ENCODE measurements at places on chromosomes 13 and 19.

GRCh38 chr19:13165162-13165997 is 15.2 kb downstream of the IER2 start:
- DNase-seq, result no peak

- DNase-seq, result no peak
These were observed 56.0 kb upstream of the DOCK9 start for GRCh38 chr13:99033814-99034213.

DNA sequence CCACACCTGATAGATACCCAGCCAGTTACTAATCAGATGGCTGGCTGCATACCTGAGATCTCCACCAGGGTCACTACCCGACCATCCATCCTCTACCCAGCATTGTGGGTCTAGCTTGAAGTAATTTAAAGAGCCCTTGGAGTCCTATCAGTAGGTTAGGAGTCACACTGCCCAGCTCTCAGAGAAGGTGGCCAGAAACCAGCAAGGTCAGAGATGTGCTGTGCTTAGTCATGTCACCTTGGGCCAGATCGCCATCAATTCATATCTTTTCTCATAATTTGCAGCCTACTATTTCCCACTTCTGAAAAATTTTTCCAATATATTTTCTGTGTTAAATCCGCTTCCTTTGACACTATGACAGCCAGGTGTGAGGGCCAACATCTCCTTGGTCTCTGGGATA is 13.9 kb downstream of the SAMD4B start:
- no peak for DNase-seq

GRCh38 chr19:34173193-34173956 is 1.1 kb downstream of the LSM14A start:
- DNase-seq, result no peak

- DNase-seq, result no peak
These were observed 8.8 kb downstream of the S1PR2 start for GRCh38 chr19:10222201-10222890.

- DNase-seq, result no peak
These were observed 235.4 kb upstream of the MAB21L1 start for GRCh38 chr13:35711909-35712308.

GRCh38 chr19:30090476-30090875 is 148.4 kb downstream of the URI1 start:
- DNase-seq, result no peak

- no peak for DNase-seq
These were observed 888.8 kb downstream of the SLITRK6 start for GRCh38 chr13:84910423-84910822.

GRCh38 chr19:45414468-45414867 is 8.0 kb downstream of the POLR1G start:
- DNase-seq, result no peak

- no peak for DNase-seq
These were observed 63.7 kb downstream of the SIPA1L3 start for GRCh38 chr19:37970699-37971098.

DNA sequence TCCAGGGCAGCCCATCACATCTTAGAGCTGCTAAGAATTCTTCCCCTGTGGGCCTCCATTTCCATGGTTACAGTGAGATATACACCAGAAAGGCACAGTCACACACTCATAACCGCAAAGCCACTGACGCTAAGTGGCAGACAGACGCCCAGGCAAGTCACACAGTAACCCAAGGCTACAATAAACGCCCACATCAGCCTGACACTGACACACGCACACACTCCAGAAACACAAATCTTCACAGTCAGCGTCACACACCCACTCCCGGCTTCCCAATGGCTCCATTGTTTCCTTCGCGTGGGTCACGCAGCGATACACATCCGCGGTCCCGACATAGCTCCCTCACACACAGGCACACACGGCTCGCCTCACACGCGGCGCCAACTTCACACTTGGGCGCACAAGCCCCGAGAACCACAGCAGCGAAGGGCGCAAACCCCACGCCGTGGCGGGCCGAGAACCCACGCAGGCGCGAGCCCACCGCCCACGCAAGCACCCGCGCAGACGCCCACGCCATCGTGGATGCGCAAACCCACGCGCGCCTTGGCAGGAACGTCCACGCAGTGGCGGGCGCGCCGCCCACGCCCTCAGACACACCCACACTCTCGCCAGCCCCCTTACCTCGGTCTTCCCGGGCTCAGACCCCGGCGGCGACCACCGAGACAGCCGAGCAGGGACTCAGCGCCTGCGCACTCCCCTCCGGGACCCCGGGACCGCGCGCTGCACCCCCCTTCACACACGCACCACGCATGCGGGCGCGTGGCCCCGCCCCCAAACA is at the start of gene ZNF667:
Gene ZNF667 (minus strand): TSS at position 695 of the 778 bp plus-strand sequence. CDS start 14,975 bp downstream, outside the sequence.
- DNase-seq, result peak; percentile 30

DNA sequence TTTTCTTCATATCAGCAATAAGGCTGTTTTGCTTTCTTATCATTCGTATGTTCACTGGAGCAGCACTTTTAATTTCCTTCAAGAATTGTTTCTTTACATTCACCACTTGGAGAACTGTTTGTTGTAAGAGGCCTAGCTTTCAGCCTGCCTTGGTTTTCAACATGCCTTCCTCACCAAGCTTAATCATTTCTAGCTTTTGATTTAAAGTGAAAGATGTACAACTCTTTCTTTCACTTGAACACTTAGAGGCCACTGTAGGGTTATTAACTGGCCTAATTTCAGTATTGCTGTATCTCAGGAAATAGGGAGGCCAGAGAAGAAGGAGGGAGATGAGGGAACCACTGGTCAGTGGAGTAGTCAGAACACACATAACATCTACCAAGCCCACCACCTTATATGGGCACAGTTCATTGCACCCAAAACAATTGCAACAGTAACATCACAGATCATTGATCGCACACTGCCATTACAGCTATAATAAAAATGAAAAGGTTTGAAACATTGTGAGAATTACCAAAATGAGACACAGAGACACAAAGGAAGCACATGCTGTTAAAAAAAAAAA is 181.4 kb upstream of the TUBA3C start:
- DNase-seq, result no peak

- DNase-seq, result no peak
These were observed 7.5 kb downstream of the IGLON5 start for GRCh38 chr19:51318687-51319648.

GRCh38 chr13:98506728-98507230 is 70.1 kb downstream of the STK24 start:
- no peak for DNase-seq

GRCh38 chr13:99339736-99340397 is 32.7 kb upstream of the GPR183 start:
- no peak for DNase-seq

DNA sequence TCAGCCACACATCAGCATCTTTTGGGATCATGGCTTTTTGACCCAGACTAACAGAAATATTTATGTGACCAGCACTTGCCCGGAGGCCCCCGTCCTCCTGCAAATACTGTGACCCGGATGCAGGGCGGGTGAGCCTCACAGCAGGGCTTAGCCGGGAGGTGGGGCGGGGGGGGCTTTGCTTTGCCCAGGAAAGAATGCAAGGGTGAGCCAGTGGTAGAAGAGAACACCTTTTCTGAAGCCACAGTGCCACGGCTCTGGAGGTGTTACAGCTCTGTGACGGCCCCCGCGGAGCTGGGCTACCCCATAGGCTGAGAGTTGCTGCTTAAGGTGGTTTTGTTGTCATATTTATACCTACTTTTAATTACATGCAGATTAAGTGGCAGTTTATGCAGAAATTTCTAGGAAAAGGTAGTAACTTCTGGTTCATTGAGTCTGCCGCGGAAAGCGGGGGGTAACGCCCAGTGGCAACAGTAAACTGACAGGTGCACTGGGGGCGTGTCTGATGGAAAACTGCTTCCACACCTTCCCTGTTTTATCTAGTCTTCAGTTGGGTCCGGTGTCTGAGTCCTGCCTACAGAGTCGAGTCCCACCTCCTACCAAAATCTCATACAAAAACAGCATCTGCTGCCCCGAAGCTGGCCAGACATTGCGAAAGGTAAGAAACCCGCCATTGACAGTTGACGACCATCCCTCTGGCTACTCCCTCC is 187.9 kb downstream of the TEX29 start:
- no peak for DNase-seq

- DNase-seq, result no peak
These were observed 656.9 kb upstream of the MIR17HG start for GRCh38 chr13:90690458-90691080.

- no peak for DNase-seq
These were observed at the start of gene HS6ST3 for GRCh38 chr13:96089749-96090239. TSS of gene HS6ST3 (plus strand) at chr13:96090107.

DNA sequence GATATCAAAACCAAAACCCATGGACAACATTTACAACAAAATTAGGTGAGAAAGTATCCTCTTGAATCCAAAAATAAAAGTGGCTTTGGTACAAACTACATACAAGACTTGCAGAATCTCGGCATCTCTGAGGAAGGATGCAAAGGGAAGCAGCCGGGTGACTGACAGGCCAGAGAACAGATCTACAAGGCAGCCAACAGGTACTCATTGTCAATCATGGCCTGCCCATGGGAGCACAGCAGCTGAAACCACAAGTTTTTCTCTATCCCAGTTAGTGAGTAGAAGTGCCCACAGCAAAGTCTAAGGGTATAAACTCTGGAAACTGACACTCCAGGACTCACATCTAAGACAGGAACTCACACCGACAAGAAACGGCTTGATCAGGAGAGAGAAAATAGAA is 74.5 kb downstream of the TBC1D4 start:
- no peak for DNase-seq

- no peak for DNase-seq
These were observed 17.2 kb downstream of the SMIM24 start for GRCh38 chr19:3462991-3463713.

GRCh38 chr19:4403005-4403761 is 743 bp downstream of the CHAF1A start:
- no peak for DNase-seq

DNA sequence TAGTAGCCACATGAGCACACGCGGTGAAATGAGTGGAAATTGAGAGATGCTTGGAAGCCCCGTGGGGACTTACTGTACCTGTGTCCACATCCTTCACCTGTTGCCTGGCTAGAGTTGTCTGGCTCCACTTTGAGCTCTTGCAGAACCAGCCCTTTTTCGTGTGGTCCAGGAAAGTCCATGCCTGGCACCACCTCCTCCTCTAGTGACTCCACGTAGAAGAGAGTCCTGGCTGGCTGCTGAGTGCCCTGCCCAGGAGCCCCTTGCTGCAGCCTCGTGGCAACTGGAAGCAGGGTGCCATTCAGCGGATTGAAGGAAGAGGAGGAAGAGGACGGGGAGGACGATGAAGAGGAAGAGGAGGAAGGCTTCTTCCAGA is 515 bp upstream of the ATXN8OS start:
- no peak for DNase-seq

DNA sequence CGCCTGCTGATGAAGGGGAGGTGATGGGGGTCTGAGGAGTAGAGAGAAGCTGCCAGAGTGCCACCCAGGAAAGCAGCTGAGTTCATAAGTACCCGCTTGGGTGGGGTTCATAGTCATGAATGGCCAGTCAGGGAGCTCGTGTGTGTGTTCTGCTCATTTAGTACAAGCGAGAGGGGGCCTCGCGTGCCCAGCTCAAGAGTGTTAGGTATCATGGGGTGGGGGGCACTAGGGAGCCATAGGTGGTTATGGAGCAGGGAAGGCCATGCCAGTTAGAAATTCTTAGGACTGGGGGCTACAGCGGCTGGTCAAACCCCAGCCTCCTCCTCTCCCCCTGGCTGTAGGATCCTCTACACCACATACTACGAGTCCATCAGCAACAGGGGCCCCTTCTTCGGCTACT is 46.8 kb downstream of the CD320 start:
- no peak for DNase-seq

DNA sequence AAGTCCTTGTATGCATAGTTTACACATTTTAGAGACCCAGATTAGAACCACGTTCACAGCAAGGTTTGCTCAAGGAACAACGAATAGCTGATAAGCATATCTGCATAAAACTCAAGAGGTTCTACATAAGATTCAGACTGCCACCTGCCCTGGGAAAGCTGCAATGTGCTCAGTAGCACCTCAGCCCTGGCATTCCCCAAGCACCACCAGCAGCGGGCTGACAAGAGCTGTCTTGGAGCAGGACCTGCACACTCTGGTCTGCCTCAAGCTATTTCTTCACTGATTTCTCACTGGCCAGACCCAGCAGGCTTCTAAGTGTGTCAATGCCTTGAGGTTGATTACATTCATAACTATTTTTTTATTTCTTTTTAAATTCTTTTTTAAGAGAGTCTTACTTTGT is 65.8 kb upstream of the UQCRFS1 start:
- DNase-seq, result no peak

GRCh38 chr13:40981949-40982348 is 37.2 kb downstream of the ELF1 start:
- no peak for DNase-seq

- DNase-seq, result no peak
These were observed 86.8 kb downstream of the UBL3 start for GRCh38 chr13:29763436-29764180.

GRCh38 chr13:98542568-98543377 is 34.1 kb downstream of the STK24 start:
- DNase-seq, result no peak

DNA sequence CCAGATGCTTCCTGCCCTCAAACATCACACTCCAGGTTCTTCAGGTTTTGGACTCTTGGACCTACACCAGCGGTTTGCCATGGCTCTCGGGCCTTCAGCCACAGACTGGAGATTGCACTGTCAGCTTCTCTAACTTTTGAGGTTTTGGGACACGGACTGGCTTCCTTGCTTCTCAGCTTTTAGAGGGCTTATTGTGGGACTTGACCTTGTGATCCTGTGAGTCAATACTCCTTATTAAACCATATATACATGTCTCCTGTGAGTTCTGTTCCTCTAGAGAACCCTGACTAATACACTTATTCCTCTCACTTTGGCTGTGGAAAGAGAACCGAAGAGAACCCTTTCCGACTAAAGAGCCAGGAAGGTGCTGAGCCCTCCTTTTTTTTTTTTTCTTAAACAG is 53.6 kb downstream of the LMO7 start:
- DNase-seq, result no peak

DNA sequence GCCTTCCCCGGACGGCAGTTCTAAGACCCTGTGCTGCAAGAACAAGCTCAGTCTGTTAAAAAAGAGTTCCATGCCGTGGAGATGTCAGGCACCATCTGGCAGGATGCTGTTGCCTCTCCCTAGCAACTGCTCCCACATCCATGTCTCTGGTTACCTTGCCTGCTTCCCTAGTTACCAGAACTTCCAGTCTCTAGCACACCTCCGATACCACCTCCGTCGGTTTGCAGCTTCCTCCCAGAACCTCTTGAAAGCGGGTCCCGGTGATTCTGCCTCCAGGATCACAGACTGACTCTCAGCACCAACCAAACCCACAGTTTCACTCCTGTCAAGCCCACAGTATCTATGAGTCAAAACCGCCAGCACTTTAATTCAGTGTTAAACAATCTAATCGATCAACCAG is 55.4 kb downstream of the KCTD12 start:
- no peak for DNase-seq
